ENCODE measurements at places on chromosomes 6 and 20. TPM values are rescaled to one million over a fixed set of nuclear protein-coding genes. Genes with fewer than 3 reads are reported as not detected.

The TPX2 gene
- total RNA-seq, result 40.5 TPM

The RFX6 gene
- total RNA-seq, result not detected

The EEF1A2 gene
- total RNA-seq, result 5.6 TPM

The OR2H1 gene
- not detected for total RNA-seq

The CRIP3 gene
- not detected for total RNA-seq

The MYT1 gene
- total RNA-seq, result not detected

The HEBP2 gene
- 41.8 TPM for total RNA-seq

The SCRT2 gene
- total RNA-seq, result not detected

The POM121L2 gene
- total RNA-seq, result not detected

The VNN1 gene
- 0.29 TPM for total RNA-seq

The LSM14B gene
- total RNA-seq, result 31.9 TPM

The NHLRC1 gene
- 2.0 TPM for total RNA-seq

The GPR6 gene
- not detected for total RNA-seq

The PKHD1 gene
- not detected for total RNA-seq

The HLA-DQB1 gene
- not detected for total RNA-seq

The MYMX gene
- 0.98 TPM for total RNA-seq

The CALHM5 gene
- total RNA-seq, result 7.8 TPM

The PACRG gene
- not detected for total RNA-seq

The DUSP15 gene
- 0.65 TPM for total RNA-seq

The MEP1A gene
- total RNA-seq, result not detected

The SGK2 gene
- total RNA-seq, result not detected

The PRKN gene
- total RNA-seq, result 1.6 TPM

The ELMO2 gene
- 36.3 TPM for total RNA-seq

The LPA gene
- total RNA-seq, result not detected

The EFCAB8 gene
- under 0.01 TPM for total RNA-seq

The CYP39A1 gene
- total RNA-seq, result 0.33 TPM

The DTD1 gene
- 63.7 TPM for total RNA-seq

The EPPIN gene
- not detected for total RNA-seq

The THBS2 gene
- total RNA-seq, result 2.0 TPM

The MTFR2 gene
- 4.8 TPM for total RNA-seq

The RIPOR3 gene
- total RNA-seq, result not detected

The CST2 gene
- not detected for total RNA-seq

The FOXA2 gene
- not detected for total RNA-seq

The GABBR1 gene
- 6.6 TPM for total RNA-seq

The CCN6 gene
- total RNA-seq, result not detected

The OLIG3 gene
- total RNA-seq, result not detected

The SIRPD gene
- total RNA-seq, result not detected

The TBXT gene
- not detected for total RNA-seq

The CAGE1 gene
- total RNA-seq, result not detected

The STMND1 gene
- total RNA-seq, result not detected

The HRH3 gene
- not detected for total RNA-seq

The SLC29A1 gene
- total RNA-seq, result 150 TPM

Data from vein endothelial cell (primary cell).